Airway epithelial cell (primary cell): ENCODE measurements at places on chromosomes 3 and 15. TPM values are rescaled to one million over a fixed set of nuclear protein-coding genes. Genes with fewer than 3 reads are reported as not detected.

Gene FBXW12
- not detected in 2 replicates for total RNA-seq

Gene COX17
- total RNA-seq, result 30.5 and 37.3 TPM in 2 replicates

Gene STRIT1
- total RNA-seq, result not detected in 2 replicates

Gene KNG1
- not detected in 2 replicates for total RNA-seq

Gene ENTPD3
- 8.8 and 13.0 TPM in 2 replicates for total RNA-seq

Gene NRROS
- total RNA-seq, result 0.07 and 0.33 TPM in 2 replicates

Gene FANCD2OS
- total RNA-seq, result 2.3 TPM in 1 of 2 replicates, not detected in the other

Gene TEX55
- total RNA-seq, result not detected in 2 replicates

Gene SAXO2
- total RNA-seq, result 0.49 and 1.1 TPM in 2 replicates

Gene CIB2
- 4.5 and 9.4 TPM in 2 replicates for total RNA-seq

Gene RSL24D1
- total RNA-seq, result 56.6 and 70.0 TPM in 2 replicates
